ENCODE measurements at places on chromosomes 12 and 14. TPM values are rescaled to one million over a fixed set of nuclear protein-coding genes. Genes with fewer than 3 reads are reported as not detected.
A peak's percentile ranks its signal among the peaks of the same experiment; 100 is the strongest.

GRCh38 chr12:52380271-52380694 lies 5.2 kb downstream of the KRT84 start:
- no peak for DNase-seq

DNA sequence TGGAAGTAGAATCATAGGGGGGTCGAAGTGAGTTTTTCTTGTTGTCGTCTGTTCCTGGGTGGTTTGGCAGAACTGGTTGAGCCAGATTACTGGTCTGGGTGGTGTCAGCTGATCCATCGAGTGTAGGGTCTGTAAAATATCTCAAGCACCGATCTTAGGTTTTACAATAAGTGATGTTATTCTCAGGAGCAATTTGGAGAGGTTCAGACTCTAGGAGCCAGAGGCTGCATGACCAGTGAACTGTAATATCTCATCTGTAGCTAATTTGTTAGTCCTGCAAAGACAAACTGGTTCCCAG lies 9.7 kb upstream of the SERPINA1 start:
- DNase-seq = no peak

The FERMT2 gene
- 79.5 TPM for total RNA-seq

The AQP5 gene
- not detected for total RNA-seq

- no peak for DNase-seq
Measured at GRCh38 chr12:111841236-111841749, 735 bp upstream of the MAPKAPK5 start.

The PGF gene
- 4.1 TPM for total RNA-seq

The SDR9C7 gene
- total RNA-seq = 0.13 TPM

DNA sequence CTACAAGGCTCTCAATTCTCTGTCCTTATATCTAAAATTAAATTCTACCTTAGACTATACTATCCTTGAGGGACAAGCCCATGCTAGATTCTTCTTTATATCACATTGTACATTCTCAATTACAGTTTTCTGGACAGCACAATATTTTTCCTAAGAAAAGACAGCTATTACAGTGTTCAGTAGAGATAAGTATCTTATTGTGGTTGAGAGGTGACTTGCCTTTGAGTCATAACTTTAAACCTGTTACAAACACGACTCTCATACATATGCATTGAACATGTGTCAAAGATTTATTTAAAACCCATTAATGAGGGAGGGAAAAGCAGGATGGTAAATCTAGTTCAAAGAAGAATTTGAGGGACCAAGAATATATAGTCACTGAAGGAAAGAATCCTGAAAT lies 61.1 kb downstream of the TPH2 start:
- no peak for DNase-seq

GRCh38 chr14:103247169-103247606 lies 86.8 kb upstream of the EIF5 start:
- DNase-seq = no peak

DNA sequence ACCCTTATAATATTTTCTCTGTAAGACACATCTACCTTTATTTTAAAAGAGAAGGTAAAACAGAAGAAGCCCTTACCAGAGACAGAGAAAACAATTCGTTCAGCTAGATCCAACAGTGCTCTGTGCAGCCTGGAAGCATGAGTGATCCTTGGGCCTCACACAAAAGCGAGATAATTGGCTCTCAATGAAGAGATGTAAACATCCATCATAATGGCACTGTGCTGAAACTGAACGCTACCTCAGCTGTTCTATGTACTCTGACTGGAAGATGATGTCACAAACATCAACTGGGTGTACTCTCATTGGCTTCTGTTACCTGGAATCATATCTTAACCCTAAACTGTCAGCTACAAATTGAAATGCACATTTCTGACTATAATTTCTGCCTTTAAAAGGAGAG lies at the start of gene MGAT4C:
MGAT4C (minus strand) TSS at position 229 of the 400 bp plus-strand sequence.
- no peak for DNase-seq

The OR4E2 gene
- total RNA-seq = not detected

DNA sequence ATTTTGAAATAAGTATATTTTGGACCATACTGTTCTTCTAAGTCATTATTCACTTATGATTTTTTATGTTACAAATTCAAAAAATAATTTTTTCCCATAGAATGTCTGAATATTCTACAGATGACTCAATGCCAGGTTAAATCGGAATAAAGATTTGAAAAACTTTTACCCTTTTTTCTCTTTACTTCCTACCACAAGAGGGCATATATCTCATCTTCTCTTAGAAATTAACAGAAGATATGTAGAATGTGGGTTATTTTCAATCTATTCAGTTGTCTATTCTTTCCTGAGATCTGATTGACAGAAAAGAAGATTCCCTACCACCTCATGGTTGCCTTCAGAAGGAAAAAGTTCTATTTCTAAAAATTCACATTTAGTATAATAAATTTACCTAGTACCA lies 53.0 kb upstream of the KITLG start:
- no peak for DNase-seq

The RBMS2 gene
- 11.8 TPM for total RNA-seq

GRCh38 chr14:20400965-20401593 lies 12.2 kb downstream of the TEP1 start:
- no peak for DNase-seq

The LRRC43 gene
- not detected for total RNA-seq

DNA sequence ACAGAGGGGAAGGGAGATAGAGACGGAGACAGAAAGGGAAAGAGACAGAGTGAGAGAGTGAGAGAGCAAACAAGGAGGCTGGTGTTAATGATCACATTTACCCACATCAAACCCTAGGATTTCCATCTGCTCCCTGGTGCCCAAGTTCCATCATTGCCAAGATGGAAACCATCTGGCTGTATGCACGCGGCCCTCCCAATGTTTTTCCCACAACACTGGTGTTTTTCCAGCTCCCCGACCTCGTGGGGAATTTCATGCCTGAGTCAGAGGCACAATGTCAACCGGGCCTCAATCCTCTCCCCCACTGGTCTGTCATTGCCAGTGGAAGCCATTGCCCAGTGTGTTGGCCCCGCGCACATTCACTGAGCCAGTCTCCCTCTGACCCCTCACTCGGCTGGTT lies 19.9 kb upstream of the BDKRB2 start:
- DNase-seq = no peak

DNA sequence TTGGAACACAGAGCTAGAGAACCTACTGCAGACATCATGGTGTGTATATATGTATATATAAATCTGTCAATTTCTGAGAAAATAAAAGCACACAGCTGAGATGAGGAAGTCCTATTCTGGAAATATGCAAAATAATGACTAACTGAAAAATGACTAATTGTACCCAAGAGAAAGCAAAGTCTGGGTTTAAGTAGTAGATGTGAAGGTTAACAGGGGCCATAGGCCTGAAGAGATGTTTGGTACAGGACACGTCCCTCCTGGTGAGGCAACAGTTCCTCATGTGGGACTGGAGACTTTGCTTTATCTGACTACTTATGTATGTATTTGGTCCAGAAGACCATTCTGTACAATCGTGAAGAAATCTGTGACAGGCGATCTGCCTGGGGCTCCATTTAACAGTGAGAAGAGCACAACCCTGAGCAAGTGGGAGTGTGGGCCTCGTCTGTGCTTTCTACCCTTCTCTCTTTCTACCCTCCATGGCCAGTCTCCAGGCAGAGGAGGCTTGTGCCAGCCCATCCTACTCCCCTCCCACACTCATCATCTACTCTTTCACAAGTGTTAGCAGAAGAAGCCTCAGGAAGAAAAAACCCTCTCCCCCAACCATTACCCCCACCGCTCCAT lies 67.5 kb downstream of the SLC41A2 start:
- no peak for DNase-seq

GRCh38 chr12:128643155-128643554 lies 180.6 kb downstream of the SLC15A4 start:
- no peak for DNase-seq

- no peak for DNase-seq
Measured at GRCh38 chr14:95182379-95182778, 25.1 kb upstream of the DICER1 start.

DNA sequence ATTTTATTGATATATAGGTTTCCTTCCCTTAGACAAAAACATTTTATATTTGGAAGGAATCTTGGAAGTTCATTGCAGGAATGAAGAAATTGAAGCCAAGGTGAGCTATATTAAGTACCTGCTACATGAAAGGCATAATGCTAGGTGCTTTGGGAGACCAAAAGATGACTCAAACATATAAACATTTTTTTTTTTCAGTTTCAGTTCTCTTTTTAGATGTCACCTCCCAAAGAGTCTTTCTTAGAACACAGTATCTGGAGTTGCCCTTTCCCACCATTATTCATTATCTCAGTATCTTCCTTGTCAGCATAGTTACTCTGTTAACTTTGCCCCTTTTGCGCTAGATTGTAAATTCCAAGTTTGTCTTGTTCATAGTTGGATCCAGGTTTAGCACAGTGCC lies 1.1 kb downstream of the LIN52 start:
- no peak for DNase-seq

GRCh38 chr12:48441069-48441468 lies 31.3 kb upstream of the ANP32D start:
- DNase-seq = no peak

The NANOG gene
- not detected for total RNA-seq

DNA sequence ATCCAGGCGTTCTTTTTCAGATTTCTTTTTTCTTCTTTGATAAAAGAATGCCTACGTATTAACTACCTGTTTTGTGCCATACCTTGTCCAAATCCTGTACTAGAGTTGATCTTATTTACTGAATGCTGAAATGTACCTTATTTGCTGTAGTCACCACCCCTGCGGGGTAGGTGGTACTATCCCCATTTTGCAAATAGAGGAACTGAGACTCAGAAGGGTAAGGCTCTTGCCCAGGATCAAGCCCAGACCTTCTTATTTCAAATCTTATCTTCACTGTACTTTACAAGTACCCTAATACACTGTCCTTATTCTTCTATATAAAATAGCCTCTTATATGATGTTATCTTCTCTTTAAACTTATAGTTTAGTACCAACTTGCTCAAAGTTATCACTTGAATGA lies 206.5 kb downstream of the SLC41A2 start:
- no peak for DNase-seq

DNA sequence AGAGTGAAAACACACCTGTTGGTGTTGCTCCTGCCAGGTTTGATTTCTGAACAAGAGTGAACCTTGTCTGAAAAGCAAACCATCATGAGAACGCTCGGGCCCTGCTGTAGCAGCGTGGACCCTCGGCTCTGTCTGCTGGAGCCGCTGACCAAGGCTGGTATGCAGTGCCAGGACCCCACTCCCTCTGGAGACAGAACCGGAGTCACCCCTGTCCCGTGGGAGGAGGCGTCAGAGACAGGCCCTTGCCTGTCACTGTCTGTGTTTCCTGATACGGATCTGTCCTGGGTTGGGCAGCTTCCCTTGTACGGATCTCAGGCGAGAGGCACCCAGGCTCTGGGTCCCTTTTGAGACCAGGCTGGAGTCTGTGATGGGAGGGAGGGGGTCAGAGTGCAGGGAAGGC lies 111.6 kb downstream of the ADGRD1 start:
- no peak for DNase-seq

GRCh38 chr12:2129076-2129475 lies 76.3 kb downstream of the CACNA1C start:
- DNase-seq = no peak

DNA sequence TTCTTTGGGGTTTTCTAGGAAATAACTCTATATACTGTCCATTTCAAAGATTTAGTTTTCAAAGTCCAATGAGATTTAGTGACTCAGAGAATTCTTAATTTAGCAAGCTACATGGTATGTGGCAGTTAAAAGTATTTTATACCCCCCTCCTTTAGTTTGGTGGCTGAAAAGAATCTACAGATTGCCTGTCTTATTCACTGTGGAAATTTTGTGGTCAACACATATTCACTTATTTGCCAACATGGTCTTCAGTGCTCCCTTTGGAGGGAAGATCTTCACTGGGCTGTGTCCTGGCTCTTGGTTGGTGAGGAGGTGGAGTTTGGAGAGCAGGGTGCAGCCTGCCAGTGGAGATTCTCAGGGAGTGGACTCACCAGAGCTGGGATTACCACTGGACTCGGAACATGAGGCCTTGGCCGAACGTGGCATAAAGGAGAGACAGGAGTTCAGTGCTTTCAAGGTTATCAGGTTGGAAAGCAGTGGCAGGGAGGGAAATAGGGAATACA lies 39.8 kb downstream of the SAMD4A start:
- peak; percentile 72 for DNase-seq

DNA sequence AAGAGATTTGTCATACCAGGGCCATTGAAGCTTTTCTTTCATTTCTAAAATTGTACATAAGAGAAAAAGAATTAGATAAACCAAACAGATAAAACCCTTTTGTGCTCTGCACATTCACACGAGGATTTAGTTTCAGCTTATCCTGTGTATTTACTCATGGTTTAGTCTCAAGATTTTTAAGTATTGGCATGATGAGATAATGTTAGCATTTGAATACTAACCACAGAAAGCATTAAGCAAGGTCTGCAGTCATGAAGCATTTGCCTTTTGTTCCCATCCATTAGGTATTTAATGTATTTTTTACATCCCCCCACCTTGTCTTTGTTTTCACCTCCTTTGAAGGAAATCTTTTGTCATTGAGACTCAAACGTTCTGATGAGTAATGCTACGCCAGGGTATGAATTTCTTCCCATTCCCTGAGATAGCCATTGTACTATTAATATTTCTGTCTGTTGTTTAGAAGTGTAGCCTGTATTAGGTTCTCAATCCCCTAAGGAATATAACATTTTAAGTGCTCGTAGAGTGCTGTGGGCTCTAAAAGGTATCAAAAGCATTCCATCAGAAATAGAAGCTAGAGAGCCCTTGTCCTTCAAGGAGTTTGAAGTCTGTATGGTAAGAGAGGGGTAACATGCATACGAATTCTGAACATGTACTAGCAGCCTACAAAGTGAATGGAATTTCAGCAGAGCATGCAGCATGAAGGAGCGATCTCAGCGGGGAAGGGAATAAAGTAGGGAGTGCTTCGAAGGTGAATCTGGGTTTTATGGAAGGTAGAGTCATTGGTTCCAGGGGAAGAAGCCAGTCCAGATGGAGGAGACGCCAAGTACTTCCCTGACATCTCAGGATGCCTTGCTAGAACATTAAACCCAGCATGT lies 22.3 kb downstream of the CRADD start:
- DNase-seq = no peak

The SLC17A8 gene
- total RNA-seq = not detected

GRCh38 chr14:53963320-53964227 lies 6.9 kb upstream of the BMP4 start:
- DNase-seq = no peak

GRCh38 chr12:92363295-92364146 lies 217.9 kb upstream of the BTG1 start:
- DNase-seq = peak; percentile 34

The DPY19L2 gene
- 0.48 TPM for total RNA-seq

DNA sequence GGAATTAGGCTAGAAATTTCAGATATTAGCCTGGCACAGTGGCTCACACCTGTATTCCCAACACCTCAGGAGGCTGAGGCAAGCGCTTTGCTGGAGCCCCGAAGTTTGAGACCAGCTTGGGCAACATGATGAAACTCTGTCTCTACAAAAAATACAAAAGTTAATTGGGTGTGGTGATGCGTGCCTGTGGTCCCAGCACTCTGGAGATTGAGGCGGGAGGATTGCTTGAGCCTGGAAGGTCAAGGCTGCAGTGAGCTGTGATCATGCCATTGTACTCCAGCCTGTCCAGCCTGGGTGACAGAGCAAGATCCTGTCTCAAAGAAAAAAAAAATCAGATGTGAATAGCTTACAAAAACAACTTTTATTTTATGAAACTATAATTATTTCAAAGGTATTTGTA lies 15.1 kb downstream of the FRMD6 start:
- no peak for DNase-seq

The TAS2R31 gene
- total RNA-seq = 0.36 TPM

The BDKRB2 gene
- total RNA-seq = 0.49 TPM

The GLIPR1 gene
- total RNA-seq = 2.8 TPM

- DNase-seq = no peak
Measured at GRCh38 chr12:115570069-115570777, 707.3 kb downstream of the MED13L start.

GRCh38 chr12:85951823-85952222 lies 77.7 kb downstream of the NTS start:
- no peak for DNase-seq

All from psoas muscle (tissue), 8 donors.